ENCODE measurements at places on chromosomes 13 and 19. TPM values are rescaled to one million over a fixed set of nuclear protein-coding genes. Genes with fewer than 3 reads are reported as not detected.

C19orf33 gene
- polyA plus RNA-seq, result not detected

MBD3L2 gene
- polyA plus RNA-seq, result not detected

MEDAG gene
- polyA plus RNA-seq, result 9.2 TPM

PGLYRP2 gene
- polyA plus RNA-seq, result not detected

DNA sequence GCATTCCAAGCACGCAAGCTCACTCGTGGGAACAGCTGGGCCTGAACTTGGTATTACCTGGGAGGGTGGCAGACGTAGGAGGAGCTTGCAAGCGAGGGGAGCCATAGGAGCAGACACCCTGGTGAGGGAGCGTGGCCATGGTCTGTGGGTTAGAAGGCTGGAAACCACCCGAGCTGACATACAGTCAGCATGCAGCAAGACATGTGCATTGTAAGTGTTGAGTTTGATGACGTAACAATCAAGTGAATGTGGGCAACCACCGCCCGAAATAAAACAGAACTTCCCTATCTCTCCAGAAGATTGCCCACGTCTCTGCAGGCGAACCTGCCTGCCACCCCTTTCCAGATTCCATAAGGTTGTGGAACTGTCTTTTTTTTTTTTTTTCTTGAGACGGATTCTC is 26.8 kb downstream of the UBXN6 start:
- no peak for DNase-seq

DNA sequence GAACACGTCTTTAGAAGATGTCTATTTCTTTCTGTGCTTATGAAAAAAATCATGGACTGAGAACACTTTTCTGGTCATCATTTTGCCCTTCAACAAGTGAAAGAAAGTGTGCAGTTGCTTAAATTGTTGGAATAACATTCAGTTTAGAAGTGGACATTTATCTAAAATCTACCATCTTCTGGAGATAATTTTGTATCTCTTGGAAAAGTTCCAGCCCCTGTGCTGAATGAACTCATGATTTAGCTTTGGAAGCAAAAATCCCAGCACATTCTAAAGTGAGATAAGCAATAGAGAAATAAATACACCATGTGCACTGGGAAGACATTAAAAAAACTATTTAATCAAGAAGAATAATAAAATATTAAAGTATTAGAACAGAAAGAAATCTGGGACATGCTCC is 1420.8 kb upstream of the SLC10A2 start:
- peak; percentile 1 for DNase-seq

GRCh38 chr19:30666301-30666803 is 294.2 kb downstream of the ZNF536 start:
- DNase-seq, result no peak

GRCh38 chr19:43354305-43354627 is 780 bp downstream of the CD177 start:
- no peak for DNase-seq

DNA sequence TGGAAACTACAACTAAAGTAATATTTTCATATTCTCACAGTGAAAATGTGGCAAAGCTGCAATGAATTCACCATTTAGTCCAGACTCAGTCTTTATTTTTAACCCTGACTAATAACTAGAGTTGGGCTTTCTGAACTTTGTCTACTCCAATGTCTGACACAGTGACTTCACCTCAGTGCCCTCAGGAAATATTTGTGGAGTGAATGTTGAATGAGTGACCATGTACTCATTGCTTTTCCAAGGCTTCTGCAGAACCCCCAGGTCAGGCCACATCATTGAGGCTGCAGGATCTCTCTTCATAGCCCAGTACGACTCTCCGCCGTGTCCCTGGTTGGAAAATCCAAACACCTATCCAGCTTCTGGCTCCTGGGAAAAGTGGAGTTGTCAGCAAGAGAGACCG is 1.8 kb downstream of the ZNF175 start:
- DNase-seq, result no peak

DNA sequence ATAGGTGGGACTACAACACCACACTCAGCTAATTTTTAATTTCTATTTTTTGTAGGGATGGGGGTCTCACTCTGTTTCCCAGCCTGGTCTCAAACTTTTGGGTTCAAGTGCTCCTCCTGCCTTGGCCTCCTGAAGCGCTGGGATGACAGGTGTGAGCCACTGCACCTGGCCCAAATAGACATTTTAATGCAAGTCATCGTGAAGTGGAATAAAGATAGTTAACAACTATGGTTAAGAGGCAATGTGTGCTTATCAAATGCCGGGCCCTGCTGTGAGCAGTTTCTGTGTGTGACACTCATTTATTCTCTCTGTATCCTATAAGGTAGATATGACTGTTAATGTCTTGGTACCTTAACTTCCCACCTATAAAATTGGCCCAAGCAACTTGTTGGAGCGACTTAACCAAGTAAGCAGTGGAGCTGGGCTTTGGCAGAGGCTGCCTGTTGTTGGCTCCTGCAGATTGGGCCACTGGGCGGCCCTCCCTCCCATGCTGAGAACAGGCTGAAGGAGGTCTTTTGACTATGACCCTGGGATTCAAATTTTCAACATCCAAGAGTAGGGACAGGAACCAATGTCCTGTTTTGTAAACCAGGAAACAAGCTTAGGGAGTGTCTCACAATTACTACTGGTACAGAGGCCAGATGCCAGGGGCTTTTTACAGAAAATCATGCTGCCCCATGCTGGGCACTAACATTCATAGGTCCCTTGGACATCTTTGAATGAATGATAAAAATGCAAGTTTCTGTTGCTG is 450.7 kb downstream of the TSHZ3 start:
- no peak for DNase-seq

- DNase-seq, result no peak
Measured at GRCh38 chr13:74528734-74529513, 394.7 kb upstream of the KLF12 start.

GRCh38 chr19:47111006-47111621 is 2.5 kb downstream of the ZC3H4 start:
- DNase-seq, result no peak

DNA sequence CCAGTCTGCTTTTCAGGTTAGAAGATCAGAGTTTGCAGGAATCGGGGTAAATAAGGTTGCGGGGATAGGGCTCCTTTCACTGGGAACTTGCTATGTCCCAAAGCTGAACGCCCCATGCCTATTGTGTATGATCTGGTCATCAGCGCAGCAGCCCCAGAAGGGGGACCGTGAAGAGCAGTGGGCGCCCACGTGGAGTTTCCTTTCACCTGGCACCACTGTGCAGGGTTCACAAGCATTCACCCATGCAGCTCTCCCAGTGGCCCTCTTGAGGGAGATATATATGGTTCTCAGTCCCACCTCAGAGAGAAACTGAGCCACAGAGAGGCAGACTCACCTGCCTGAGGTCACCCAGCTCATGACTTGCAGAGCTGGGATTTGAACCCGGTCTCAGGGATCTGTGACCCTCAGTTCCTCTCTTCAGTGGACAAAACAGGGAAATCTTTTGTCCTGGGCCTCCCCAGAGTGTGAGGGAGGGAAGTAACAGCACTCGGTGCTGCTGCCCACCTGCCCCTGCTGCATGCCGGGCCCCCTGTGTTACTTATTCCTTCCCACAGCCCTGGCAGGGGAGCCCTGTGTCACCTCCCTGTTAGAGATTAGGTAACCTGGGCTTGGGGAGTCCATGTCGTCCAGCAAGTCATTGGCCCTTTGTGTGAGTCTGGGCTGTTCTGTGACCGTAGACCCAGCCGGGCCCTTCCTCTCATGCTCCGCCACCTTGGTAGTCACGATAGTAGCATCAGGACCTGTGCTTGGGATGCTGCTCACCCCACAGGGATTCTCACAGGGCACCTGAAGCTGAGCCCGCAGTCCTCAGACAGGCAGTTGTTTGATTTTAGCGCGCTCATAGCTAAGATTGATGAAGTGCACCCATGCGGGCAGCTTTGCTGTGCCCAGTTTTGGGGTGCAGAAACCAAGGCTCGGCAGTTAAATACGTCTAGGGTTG is 27.9 kb downstream of the PPP5C start:
- no peak for DNase-seq

DNA sequence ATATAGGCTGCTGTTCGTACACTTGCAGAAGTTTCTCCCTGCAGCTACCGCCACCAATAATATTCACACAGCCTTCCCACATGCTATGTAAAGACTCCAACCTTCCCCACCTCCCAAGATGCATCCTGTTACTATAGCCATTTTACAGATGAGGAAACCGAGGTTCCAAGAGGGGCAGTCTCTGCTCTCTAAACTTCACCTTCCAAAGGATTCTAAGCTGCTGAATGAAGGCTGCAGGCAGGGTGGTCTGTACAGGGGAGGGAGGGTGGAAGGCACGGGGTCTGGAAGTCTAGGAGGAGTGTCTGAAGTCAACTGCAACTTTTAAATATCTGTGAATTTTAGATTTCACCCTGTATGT is 1.9 kb upstream of the NFIC start:
- no peak for DNase-seq

DNA sequence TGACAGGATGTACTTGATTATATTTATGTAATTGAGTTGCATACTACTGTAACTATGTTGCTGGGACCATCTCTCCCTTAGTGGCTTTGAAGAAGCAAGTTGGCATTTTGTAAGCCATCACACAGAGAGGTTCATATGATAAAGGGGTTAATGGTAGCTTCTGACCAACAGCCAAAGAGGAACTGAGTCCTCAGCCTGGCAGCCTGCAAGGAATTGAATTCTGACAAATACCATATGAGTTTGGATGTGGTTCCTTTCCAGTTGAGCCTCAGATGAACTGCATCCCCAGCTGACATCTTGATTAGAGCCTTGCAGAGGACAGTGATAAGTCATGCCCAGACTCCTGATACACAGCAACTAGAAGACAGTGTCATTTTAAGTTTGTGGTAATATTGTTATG is 8.6 kb upstream of the MYCBP2 start:
- DNase-seq, result no peak

DNA sequence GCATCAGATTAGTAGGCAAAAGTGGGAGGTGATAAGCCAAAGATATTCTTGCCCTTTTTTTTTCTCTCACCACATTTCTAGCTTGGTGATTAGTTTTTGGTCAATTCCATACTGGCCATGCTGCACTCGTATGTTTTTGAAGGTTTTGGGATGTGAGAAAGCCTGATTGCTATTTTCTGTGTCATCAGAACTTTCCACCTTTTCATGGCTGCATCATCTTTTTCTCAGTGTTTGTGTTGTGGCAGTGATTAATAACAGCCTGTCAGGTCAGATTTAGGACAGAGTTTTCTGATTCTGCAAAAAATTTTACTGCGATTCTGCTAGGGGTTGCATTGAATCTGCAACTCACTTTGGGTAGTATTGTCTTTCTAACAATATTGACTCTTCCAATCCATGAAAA is 32.9 kb downstream of the PSG1 start:
- DNase-seq, result no peak

- no peak for DNase-seq
Measured at GRCh38 chr19:33268162-33268991, 34.0 kb downstream of the CEBPA start.

DNA sequence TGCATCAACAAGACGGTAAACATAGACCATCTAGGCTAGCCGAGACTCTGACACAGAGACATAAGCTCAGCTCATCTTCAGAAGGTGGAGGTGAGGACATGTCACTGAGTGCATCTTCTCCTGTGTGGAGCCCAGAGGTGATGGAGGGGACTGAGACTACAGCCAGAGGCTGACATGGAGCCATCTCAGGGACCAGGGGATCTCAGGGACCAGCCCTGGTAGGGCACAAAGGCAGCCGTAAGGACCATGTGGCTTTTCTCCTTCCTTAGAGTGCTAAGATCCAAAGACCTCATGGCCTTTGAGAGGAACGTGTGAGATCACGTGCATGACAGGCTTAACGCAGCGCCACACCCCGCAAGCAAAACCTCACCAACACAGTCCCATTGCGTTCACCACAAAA is 126.9 kb downstream of the RAB20 start:
- no peak for DNase-seq

DNA sequence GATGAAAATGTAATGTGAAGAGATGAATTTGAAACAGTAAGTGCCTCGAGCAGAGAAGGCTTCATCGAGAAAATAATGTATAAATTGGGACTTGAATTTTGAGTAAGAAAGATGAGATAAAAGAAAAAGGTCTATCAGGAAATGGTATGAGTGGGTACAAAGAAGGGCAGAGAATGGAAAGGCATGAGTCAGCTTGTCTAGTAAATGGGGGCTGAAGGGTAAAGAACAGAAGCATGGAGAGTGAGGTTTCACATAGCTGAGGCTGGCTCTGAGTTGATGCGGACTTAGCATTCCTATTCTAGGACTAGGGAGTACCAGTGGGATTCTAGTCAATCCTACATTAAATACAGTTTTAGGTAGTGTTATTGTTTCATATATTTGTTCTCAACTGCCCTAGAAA is 85.8 kb downstream of the ZC3H13 start:
- no peak for DNase-seq

GRCh38 chr19:49148784-49149651 is 6.2 kb downstream of the HRC start:
- peak; percentile 92 for DNase-seq

- no peak for DNase-seq
Measured at GRCh38 chr13:45410466-45410865, 7.7 kb downstream of the SLC25A30 start.

DNA sequence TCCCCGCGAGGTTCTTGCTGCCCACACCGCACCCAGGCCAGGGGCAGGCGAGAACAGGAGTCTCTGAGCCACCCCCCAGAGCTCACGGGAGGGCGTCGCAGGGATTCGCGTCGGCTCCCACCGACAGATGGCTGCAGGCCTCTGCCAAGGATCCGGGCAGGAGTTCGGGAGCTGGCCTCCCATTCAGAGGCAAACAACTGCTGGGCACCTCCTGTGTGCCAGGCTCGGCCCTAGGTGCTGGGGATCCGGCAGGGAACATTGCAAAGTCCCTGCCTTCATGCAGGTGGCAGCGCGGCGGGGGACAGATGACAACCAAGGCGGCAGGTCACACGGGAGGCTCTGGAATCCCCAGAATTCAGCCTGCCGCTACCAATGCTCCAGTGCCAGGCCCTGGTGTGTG is 25.3 kb downstream of the LRRC4B start:
- DNase-seq, result no peak

GRCh38 chr13:110645750-110646149 is 30.4 kb downstream of the NAXD start:
- no peak for DNase-seq

DNA sequence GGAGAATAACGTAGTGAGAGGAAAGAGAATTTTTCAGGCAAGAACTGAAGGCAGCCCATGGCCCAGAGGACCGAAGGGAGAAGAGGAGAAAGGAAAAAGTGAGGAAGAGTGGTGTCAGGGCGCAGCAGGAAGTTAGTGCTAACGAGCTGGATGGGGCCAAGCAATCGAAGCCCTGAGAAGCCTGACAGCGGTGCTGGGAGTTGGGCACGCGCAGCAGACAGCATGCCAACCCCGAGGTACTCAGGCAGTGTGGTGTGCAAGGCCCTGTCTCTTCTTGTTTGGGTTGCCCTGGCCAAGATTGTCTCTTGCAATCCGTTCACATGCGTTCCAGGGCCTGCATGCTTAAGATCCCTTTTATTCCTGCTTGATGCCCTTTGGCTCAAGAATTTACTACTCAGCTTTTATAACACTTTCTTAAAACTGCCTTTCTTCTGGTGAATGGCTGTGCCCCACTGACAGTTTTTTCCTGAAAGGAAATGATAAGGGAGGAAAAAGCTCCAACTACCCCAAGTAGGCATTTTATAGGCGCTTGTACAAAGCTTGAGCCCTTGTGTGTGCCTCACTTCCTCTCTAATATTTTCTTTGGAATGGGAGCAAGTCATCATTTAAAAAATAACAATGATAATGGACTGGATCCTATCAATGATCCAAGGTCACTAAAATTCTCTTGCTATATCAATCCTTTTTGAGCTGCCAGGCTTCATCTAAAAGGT is 115.4 kb downstream of the FLT1 start:
- no peak for DNase-seq

GRCh38 chr19:42471554-42472249 is 29.0 kb upstream of the CXCL17 start:
- no peak for DNase-seq

Measured in muscle of arm (tissue), 14 donors.